Iris pigment epithelial cell (primary cell): ENCODE measurements at places on chromosomes 2 and 18.

DNA sequence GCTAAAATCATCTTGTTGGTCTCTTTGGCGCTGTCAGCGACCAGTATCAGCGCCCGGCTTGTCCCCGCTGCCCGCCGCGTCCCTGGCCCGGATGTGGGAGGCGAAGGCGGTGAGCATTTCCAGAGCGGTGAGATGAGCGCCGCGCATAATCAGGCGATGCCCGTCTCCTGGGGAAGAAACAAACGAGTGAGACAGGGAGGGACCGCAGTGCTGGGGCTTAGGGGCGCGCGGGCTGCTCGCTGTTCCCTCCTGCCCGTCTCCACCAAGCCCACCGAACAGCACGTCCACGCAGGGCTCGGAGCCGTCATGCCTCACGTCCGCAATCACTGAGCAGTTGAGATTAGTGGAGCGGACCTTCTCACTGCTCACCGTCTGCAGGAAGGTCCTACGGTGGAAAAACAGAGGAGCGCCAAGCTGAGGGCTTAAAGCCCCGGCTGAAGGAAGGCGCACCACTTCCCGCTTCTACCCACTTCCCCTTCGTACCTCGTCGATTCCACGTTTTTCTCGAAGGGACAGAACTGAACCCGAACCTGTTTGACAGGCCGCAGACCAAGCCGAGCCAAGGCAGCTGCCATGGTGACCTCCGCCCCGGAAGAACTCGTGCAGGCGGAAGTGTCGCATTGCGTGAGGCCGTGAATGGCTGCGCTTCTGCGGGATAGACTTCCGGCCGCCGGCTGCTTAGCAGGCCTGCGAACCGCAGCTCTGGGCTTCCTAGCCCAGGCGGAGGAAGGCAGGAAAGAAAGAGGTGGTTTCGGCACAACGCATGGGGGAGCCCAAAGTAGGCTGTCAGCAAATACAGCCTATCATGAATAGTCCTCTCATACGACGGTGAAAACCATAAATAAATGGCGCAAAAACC, at the start of gene MRPL53:
Gene MRPL53, minus strand, starts transcription at position 595 of the 859 bp plus-strand sequence. Its CDS starts 20 bp downstream, at position 575.
- peak; percentile 95 for DNase-seq

GRCh38 chr2:234745347-234745746, 206.5 kb upstream of the SH3BP4 start:
- DNase-seq = no peak

GRCh38 chr2:227376656-227377396, 2.3 kb downstream of the TM4SF20 start:
- peak; percentile 54 for DNase-seq

DNA sequence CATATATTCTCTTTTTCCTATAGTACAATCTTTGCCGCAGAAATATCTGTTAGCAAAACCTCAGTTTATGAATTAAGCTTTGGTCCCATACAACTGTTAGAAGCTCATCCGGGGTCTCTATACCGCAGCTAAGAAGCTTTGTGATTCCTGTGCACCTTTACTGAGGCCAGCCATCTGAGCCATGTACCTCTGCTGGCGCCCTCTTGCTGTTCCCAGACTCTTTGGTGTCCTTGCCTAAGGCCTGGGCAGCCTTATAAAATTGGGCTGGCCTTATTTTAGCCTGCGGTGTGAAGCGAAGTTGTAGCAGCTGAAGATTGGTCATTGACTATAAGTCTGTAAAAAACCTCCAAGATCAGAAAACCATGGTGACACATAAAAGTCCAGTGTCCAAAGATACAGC, 1135.1 kb upstream of the CHAC2 start:
- DNase-seq = no peak

DNA sequence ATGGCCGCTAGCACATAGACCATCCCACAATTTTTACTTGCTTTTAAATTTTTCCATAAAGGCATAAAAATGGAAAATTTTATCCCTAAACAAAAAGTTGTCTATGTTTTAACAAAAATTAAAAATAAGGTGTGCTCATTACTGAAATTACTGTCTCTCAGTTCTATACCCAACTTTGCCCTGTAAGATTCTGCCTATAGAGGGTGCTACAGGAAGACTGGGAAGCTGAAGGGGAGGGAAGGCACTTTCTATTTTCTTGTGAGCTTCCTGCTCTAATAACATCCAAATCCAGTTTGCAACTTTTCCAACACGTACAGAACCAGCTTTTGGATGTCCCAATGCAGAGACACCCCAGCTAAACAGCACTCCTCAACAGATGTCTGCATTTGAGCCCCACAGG, 666.9 kb downstream of the PLCL1 start:
- no peak for DNase-seq

DNA sequence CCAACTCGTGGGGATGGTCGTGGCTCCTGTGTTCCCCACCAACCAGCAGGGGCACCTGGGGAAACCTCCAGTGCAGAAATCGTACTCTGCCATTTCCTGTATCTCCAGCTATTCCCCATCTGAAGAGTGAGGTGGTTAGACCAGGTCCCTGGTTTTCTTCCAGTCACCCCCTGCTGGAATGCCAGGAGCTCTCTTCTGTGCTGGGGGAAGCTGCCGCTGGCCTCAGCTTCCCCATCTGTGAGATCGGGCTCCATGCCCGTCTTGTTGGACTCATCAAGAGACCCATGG, 119.7 kb downstream of the INHBB start:
- no peak for DNase-seq

DNA sequence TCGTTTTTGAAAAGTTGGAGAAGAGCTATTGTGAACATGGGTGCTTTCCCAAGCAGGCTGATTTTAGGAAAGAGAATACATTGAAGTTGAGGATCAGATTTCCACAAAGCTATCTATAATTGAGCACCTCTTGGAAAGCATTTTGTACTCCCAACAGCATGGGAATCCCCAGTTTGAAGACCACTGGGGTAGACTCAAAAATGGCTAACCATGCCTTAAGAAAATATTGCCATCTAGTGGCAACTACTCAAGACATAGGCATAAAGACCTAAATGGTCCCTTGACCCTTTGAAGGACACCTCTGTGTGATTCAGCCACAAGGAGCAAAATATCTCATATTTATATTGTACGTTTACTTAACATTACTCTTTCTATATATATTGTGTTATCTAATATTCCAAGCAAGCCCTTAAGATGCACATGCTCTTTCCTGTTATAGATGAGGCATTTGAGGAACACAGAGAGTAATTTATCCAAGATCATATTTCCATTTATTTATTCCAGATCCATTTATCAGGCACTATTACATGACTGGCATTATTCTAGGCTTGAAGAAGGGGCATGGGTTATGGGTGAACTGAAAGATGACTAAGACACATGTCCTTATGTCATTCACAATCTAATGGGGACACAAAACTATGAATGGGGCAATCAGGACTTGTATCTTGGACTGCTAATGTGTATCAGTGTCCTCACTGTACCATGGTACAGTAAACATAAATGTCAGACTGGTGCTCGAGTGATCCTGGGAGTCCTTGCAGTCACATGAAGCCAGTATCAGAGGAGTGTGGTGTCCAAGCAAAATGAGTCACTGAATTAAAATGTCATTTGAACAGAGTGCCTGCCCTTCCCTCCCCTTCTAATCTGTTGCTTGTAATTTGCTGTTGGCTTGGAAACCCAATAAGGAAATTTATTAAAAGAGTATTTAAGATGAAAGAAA, 121.0 kb upstream of the XPO1 start:
- peak; percentile 50 for DNase-seq

GRCh38 chr2:105912081-105912480, 167.4 kb downstream of the NCK2 start:
- DNase-seq = peak; percentile 25

DNA sequence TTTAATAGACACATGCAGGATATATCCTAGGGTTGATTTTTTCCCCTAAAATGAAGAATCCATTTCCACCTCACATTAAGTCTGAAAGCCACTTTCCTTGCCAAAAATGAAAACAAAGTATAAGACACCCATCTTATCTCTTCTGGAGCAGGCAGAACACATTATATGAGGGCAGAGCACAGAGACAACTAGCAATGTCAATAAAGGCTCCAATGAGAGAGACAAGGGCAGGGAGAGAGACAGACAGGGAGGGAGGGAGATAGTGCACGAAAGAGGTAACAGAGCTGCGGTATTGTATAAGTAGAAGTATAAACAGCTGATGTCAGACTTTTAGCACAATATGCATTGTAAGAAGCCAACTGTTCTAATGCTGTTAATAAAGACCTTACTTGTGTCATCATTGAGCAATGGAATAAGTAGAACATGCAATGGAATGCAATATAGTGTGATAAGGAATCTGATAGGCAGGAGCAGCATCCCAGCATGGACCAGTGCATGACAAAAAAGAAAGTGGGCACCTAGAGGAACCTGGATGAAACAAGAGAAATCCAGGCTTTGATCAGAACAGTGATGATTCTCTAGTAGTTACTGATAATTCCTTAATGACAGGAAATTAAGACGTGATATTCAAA, 150.6 kb upstream of the TCF4 start:
- DNase-seq = no peak

DNA sequence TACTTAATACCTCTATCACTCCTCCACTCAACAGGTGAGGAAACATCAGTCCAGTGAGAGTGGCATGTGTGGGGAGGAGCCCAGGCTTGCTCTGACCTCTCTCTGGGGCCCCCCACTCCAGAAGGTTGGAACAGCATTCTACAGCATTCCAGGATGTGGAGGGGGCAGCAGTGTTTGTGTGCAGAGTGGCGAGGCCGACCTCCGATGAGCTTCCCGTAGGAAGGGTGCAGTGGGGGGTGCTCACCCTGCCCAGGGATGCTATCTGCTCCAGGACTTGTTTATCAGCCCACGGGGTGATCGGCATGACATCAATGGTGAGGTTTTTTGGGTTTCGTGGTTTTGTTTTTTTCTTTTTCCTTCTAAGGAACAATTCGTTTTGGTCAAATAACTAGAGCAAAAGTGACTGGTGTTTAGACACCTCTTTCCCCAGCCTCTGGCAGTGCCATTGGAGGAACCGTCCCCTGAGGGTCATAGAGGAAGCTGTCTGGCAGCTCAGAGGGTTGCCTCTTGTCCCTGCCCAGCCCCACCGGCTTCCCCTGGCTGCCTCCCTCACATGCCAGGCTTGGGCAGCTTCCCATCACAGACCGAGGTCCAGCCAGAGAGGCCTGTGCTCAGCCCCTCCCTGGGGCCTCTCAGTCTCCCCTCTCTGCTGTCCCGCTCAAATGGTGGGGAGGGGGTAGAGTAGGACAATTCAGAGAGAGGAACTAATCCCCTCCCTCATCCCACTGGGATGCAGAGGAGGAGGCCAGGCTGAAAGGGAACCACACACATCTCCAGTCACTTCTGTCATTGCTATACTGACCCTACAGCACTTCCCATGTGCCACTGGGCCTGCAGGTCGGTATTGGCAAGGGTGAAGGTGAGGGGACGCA, 96.5 kb downstream of the ZFP36L2 start:
- DNase-seq = peak; percentile 18

- DNase-seq = no peak
Measured at GRCh38 chr2:4354164-4354563, 650.8 kb downstream of the DCDC2C start.

DNA sequence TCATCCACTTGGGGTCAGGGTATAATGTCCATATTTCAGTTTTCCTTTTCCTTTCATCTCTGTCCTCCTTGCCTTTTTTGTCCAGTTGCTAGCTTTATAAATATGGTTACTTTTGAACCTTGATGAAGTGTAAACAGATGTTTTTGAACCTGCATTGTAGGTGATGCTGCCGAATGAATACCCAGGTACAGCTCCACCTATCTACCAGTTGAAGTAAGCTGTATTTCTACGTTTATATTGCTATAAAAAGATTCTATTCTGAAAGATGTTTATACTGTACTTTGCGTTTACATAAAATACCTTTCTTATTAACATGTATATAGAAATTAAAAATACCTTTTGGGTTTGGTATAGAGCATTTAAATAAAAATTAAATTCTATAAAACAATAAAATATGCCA, 2.2 kb downstream of the IMPACT start:
- no peak for DNase-seq

DNA sequence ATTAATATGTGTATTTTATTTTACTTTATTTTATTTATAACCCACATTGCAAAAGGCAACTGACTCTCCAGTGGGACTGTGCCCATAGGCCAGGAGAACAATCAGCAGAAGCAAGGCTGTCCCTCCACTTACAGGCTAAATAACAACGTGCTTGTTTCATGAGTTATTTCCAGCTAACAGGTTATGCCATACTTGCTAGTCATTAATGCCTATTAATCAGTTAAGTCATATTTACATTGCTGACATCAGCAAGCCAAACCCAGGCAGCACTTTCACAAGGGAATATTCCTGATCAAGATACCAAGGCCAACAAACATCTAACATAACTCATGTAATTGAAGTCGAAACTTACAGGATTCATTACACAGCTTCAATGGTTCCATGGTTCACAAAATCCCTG, 92.1 kb downstream of the EN1 start:
- DNase-seq = no peak

DNA sequence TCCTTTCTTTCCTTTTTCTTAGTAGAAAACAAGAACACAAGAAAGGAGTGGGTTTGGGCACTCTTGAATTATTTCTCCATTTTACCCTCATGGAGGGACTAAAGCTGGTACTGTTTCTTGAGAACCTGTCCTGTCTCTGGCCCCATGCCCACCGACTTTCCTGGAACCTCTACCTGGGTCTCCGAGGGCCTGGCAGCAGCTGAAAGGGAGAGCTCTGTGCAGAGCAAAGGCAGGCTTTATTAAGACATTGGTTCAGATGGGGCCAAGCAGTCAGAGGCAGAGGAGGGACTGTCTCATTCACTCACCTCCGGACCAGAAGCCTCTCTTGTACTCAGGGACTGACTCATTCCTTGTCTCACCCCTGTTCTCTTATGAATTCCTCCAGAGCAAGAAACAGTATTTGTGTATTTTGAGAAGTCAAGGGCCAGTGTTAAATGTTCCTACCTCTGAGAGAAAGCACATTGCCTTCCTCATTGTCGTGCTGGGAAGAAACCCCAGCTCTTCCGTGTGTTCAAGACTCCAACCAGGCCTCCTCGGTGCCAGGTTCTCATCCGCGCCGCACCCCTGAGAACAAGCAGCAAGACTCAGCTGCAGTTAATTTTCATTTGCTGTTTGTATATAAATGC, 201.9 kb upstream of the NT5C1B start:
- DNase-seq = peak; percentile 79
